Stimulated activated CD8-positive, alpha-beta memory T cell treated with anti-CD3 and anti-CD28 coated beads, Interleukin-15, amount 100 ng/mL, for 1 hour (primary cell): ENCODE measurements at places on chromosomes 2 and 18.

DNA sequence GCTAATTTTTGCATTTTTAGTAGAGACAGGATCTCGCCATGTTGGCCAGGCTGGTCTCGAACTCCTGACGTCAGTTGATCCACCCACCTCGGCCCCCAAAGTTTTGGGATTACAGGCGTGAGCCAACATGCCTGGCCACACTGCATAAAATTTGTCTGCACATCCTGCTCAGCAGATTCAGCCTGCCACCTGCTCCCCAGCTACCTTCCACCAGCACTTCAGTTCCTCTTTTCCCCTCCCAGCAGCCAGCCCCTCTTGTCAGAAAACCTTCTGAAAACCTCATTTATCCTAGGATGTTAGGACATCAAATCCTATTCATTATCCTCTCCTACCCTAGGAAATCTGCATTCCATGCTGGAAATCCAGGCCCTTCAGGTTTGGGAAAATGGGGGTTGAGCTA, 99.4 kb upstream of the STPG4 start:
- no peak for DNase-seq

DNA sequence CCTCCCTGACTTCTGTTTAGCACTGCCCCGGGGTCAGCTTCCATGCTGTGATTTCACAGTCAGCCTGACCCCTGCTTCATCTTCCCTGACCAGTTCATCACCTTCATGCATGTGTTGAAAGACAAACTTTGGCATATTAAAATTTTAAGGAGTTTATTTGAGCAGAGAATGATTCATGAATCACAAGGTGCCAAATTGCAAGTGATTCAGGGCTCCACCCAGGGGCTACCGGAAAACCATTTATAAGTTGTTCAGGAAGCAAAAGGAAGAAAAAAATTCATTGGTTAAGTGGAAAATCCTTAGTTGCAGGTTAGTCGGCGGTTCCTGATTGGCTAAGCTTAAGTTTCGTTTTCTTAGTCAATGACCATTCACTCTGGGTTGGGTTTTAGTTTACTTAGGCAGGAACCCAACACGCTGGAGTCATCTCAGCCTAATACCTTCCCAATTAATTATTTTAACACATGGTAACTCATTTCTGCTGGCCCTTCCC, 10.6 kb downstream of the IL1F10 start:
- no peak for DNase-seq

GRCh38 chr2:58918141-58918540, 677.0 kb upstream of the FANCL start:
- no peak for DNase-seq

- no peak for DNase-seq
Measured at GRCh38 chr2:9428965-9429577, 5.6 kb downstream of the CPSF3 start.

DNA sequence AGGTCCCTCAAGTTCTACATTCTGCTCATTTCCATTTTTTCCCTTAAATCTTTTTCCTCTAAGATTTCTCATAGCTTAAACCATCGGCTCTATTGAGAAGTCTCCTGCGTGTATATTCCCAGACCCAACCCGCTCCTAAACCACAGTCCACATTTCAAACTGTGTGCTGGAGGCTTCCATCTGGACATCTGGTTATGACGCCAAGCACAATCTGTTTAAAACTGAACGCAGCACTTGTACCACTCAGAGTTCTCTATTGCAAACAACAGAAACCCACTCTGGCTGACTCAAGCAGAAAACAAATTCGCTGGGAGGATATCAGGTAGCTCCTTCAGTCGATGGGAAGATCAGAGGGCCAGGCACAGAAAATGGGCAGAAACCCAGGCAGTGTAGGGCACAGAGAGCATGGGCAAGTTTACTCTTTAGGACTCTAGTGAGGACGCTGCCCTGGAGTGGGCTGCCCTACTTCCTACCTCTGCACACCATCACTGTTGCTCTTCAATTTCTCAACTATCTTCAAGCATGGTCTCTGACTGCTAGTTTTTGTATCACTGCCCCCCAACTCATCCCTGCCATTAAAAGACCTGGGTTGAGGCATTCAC, 5.6 kb upstream of the EML4 start:
- DNase-seq: no peak

DNA sequence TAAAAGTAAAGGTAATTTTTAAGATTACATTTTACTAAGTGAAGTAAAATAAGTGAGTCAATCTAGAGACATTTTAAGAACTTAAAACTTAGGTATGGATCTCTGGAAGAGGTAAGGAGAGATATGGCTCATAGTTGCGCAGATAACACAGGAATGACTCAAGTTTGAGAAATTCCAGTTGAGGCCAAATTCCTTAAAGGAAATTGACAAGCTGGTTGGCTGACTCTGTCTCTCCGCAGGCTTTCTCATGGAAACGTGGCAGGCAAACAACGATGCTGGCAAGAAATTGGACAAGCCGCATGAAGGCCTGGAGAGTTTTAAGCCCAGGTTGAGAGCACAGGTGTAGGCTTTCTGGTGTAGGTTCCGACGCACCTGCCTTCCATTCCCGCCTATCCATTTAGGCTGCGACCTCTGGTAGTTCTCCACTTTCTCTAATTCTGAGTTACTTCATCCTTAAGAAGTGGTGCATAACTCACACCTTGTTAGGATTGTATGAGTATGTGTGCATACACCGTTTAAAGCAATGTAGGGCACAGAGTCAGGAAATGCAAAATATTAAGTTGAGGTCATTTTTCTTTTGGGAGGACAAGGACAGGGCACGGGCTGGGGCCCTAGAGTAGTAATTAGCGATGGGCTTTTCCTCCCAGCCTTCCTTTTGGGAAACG, 589 bp upstream of the DAW1 start:
- DNase-seq: no peak

DNA sequence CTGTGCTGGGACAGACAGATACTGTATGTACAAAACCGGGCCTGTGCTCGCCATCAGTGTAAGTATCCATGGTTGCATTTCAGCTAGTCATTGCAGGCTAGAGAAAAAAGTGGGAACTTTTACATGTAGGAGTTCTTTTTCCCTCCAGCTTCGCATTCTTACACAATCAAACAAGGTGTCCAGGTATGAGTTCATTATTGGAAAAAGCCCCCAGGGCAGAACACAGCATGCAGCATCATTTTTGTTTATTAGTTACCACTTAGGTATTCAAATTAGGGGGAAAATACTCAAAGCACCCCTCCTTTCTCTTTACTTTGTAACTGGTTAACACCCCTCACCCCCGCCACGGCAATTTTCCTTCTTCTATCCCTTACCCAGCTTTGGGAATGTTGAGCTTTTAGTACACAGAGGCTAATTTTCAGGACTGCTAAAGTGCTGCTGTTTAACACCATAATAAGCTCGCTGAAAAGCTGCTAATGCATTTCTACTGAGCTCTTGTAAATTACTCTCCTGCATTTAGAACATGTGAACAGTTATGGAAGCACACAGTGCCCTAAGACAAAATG, 13.6 kb downstream of the UPP2 start:
- DNase-seq: no peak

DNA sequence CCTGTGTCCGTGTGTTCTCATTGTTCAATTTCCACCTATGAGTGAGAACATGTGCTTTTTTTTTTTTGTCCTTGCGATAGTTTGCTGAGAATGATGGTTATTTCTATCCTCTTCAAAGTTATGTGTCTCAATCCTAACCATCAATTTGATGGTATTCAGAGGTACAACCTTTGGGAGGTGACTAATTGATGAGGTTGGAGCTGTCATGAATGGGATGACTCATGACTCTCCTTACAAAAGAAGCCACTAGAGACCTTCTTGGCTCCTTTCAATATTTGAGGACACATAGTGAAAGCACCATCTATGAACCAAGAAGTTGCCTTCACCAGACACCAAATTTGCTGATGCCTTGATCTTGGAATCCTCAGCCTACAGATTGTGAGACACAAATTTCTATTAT, 677.1 kb upstream of the DDX18 start:
- no peak for DNase-seq
